ENCODE measurements at places on chromosomes 16 and 17. TPM values are rescaled to one million over a fixed set of nuclear protein-coding genes. Genes with fewer than 3 reads are reported as not detected.

TEKT5 gene
- total RNA-seq = not detected

TBC1D3 gene
- total RNA-seq = not detected

CSHL1 gene
- total RNA-seq = not detected

DNAAF8 gene
- 0.47 TPM for total RNA-seq

CSNK1D gene
- total RNA-seq = 47.1 TPM

RNF222 gene
- not detected for total RNA-seq

MMP28 gene
- total RNA-seq = 0.60 TPM

PROCA1 gene
- 0.90 TPM for total RNA-seq

ABCA5 gene
- 9.2 TPM for total RNA-seq

KRTAP4-6 gene
- not detected for total RNA-seq

SKAP1 gene
- not detected for total RNA-seq

METTL9 gene
- total RNA-seq = 103 TPM

SOCS1 gene
- total RNA-seq = 0.70 TPM

WFIKKN2 gene
- total RNA-seq = 0.08 TPM

CTRB2 gene
- total RNA-seq = not detected

SPNS2 gene
- 0.23 TPM for total RNA-seq
